ENCODE measurements at places on chromosomes 7 and 10.

GRCh38 chr10:111107023-111107422 lies 30.2 kb downstream of the ADRA2A start:
- no peak for DNase-seq

GRCh38 chr7:131294553-131294952 lies 33.1 kb upstream of the MKLN1 start:
- DNase-seq, result no peak

GRCh38 chr10:128339753-128340152 lies 213.5 kb upstream of the MKI67 start:
- DNase-seq, result no peak

DNA sequence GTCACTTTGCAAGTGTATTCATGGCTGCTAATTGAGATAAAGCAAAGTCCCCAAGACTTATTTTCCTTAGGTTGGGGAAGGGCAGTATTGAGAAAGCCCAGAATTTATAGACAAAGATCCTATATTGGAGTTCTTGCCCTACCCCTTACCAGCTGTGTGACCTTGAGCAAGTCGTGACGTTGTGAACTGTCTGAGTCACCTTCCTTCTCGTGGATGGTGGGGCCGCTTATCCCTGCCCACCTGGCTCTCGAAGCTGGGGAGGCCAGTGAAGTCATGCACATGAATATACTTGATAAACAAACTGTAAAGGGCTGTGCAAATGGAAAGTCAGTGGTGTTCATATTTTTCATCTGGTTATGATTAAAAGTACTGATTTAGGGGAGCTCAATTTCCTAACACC lies 127.4 kb downstream of the TACC2 start:
- DNase-seq, result no peak

- no peak for DNase-seq
Observed at GRCh38 chr7:37338966-37339365, 109.7 kb downstream of the ELMO1 start.

GRCh38 chr10:35821339-35821911 lies 179.3 kb upstream of the FZD8 start:
- DNase-seq, result no peak

- DNase-seq, result no peak
Observed at GRCh38 chr7:151600331-151600730, 80.6 kb upstream of the RHEB start.

- DNase-seq, result no peak
Observed at GRCh38 chr7:107890493-107890961, 456 bp upstream of the DLD start.

GRCh38 chr10:80454513-80455460 lies 677 bp downstream of the TSPAN14 start:
- DNase-seq, result no peak

- no peak for DNase-seq
Observed at GRCh38 chr10:3654496-3654895, 130.5 kb downstream of the KLF6 start.

GRCh38 chr10:23834091-23834490 lies 374.8 kb upstream of the KIAA1217 start:
- no peak for DNase-seq

DNA sequence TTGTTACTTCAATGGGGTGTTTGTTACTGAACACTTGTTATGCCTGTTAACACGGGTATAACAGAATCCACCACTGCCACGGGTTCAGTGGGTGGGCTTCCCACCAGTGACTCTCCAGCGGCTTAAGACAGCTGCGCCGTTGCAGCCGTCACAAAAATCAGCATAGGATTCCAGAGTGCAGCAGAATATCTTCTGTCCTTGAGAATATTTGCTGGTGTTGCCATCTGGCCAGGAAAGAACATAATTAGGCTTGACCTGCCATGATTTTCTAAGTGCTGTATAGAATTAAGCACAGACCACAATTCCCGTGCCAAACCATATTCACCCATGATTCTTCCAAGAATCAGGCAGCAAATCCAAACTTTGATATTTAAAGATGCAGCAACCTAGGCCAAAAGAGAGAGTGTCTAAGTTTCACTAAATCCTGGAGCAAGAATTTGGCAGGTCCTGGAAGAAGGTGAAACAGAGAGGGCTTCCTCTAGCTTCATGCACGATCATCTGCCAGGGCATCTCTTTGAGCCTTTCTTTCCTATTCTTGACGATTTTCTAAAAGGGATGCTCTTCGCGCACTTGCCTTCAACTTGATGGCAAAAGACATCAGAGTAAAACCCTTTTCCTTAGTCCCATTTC lies 95.0 kb downstream of the FRMD4A start:
- no peak for DNase-seq

All from NCI-H774 (cell line).